WTC11 (cell line): ENCODE measurements at places on chromosomes 1 and 21. TPM values are rescaled to one million over a fixed set of nuclear protein-coding genes. Genes with fewer than 3 reads are reported as not detected.

ANXA9 gene
- total RNA-seq: 1.5 to 1.6 TPM (median 1.6 TPM) in 3 replicates

AQP10 gene
- total RNA-seq: not detected in 3 replicates

GRCh38 chr1:174135211-174135610 is 24.1 kb upstream of the RABGAP1L start:
- DNase-seq: no peak

PTGFRN gene
- total RNA-seq: 38.2 to 39.6 TPM (median 38.7 TPM) in 3 replicates

DNA sequence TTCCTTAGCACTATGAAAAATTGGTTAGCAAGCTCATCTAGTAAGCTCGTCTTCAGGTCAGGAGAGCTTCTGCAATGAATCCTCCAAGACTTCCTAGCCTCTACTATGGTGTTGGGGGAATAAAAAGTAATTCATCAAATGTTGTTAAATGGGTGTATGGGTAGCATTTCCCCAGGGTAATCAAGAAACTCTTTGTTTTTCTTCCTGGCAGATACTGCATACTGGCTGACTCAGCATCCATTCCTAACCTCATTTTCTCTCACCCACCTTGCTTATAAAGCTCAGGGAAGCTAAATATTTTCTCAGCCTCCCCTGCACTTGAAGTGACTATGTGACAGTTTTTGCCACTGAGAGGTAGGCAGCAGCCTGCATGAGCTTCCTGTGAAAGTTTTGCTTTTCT is 83.4 kb downstream of the MAB21L3 start:
- DNase-seq: no peak

OR14K1 gene
- total RNA-seq: not detected in 3 replicates

BARHL2 gene
- total RNA-seq: not detected in 3 replicates

GRCh38 chr1:193320270-193320669 is 133.9 kb upstream of the B3GALT2 start:
- no peak for DNase-seq
